ENCODE measurements at places on chromosomes 1 and 21.

DNA sequence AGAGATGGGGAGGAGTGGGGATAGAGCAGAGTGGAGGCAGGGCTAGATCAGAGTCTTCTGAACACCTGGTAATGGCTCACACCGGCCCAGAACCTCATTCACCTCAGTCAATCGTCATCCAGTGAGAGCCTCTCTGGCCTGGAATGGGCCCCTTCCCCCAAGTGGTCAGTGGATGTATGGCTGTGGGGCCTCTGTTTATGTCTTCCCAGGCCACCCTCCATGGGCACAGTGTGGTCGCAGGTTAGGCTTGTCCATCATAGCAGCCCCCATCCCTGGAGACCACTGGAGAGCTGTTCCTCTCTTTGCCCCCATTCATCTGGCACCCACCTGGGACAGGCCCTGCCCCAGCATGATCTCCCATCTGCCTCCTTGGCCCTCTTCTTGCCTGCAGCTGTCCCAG, 29.6 kb upstream of the TENT5C start:
- no peak for DNase-seq

DNA sequence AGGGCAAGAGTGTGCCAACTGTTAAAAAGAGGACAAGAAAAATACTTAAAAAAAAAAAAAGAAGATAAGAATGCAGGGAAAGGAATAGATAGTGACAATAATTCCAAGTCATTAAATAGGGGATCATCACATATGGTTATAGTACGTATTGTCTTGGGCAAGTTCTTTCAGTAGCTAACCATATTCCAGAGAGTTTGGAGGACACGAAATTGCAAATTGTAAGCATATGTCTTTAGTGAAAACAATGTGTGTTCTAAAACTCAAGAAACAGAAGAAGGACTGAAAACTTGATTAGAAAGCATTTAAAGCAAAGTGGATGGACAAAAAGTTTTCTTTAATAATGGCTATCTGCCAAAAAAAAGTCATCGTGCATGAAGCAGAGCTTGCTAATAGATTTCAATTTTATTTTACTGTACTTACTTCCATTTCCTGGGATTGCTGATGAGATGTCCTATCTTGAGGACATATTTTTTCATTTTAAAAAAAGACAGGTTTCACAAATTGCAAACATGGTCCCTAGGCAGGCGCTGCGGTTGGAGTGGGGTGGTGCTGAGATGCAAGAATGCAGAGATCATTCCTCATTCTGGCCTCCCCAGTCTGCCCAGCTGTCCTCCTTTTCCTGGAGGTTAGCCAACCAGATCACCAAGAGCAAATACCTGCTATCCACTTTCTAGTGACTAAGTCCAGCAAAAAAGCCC, 11.9 kb downstream of the TSPAN2 start:
- peak; percentile 83 for DNase-seq

GRCh38 chr21:25885880-25886279, 151.1 kb downstream of the GABPA start:
- no peak for DNase-seq

DNA sequence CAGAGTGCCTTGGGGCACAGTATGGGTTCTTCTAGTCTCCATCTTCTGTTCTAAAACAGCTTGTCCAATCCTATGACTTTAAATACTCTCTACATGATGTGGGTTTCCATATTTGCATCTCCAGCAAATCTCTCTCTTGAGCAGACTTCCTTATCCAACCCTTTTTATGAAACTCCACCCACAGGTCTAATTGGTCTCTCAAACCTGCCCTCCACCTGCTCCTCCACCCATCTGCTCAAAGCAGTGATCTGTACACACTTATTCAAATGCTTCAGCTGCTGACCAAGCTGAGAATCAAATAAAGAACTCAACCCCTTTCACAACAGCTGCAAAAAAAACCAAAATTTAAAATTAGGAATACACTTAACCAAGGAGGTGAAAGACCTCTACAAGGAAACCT, 11.5 kb downstream of the MCOLN2 start:
- peak; percentile 31 for DNase-seq

- no peak for DNase-seq
Observed at GRCh38 chr1:50631161-50631560, 207.9 kb upstream of the DMRTA2 start.

GRCh38 chr1:156281281-156281680, 1.3 kb downstream of the SMG5 start:
- peak; percentile 89 for DNase-seq

- peak; percentile 93 for DNase-seq
Observed at GRCh38 chr1:111463029-111463683, 10.6 kb upstream of the C1orf162 start.

- no peak for DNase-seq
Observed at GRCh38 chr1:114114185-114115094, 39.2 kb downstream of the SYT6 start.

DNA sequence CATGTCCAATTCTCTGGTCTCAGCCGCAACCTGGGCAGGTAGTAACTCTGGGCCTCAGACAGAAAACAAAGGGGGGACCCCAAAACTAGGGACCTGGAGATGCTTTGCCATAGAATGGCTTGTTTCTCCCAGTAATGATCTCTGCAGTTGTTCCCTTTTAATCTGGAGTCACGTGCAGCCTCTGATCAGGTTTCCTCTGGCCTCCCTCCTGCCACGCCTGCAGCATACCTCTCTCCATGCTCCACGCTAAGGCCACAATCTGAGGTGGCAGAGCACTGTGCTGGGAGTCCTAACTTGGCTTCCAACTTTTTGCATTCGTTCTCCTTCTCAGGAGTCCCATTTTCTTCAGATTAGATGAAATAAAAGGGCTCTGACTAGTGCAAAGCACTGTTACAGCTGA, 1.9 kb downstream of the PABPC4 start:
- DNase-seq: peak; percentile 67

DNA sequence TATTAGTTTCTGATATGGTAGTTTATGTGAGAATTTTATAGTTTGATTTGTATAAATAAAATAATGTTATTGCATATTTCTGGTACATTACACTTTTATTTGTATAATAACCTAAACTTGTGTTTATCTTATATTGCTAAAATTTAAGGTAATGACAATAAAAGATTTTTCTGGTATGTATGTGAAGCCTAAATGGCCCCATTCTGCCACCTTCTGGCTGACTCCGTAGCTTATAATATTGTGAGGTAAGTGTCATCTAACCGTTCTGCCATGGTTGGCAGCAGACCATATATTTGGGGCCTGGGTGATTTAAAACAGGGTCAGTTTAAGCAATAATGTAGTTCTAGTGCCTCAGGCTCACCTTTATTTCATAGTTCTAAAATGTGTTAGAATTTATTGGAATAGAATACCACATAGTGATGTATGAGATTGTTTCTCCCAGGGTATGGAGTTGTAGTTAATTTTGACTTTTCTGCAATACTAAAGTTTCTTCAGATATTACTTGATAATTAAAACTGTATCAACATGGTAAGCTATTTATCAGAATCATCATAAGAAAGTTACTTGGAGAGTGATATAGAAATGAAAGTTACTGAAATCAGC, 21.2 kb upstream of the PRKACB start:
- peak; percentile 67 for DNase-seq

GRCh38 chr1:2468041-2468472, 8.0 kb upstream of the PLCH2 start:
- DNase-seq: peak; percentile 51

DNA sequence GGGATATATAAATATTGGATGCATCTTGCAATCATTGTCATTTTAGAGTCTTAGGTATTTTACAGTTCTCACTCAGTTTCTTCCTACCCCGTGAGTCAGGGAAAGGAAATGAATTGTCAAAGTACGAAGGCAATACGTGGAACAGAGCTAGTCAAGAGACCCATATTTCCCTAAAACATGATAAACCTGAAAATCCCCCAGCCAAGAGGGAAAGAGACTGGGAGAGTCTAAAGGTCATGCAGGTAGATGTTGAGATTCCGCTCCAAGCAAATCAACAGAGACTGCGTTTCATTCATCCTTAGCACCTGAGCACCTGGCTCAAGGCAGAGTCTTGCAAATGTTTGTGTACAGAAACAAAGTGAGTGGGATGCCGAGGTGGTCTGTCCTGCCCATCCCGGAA, 58.0 kb downstream of the SH3GLB1 start:
- DNase-seq: no peak

DNA sequence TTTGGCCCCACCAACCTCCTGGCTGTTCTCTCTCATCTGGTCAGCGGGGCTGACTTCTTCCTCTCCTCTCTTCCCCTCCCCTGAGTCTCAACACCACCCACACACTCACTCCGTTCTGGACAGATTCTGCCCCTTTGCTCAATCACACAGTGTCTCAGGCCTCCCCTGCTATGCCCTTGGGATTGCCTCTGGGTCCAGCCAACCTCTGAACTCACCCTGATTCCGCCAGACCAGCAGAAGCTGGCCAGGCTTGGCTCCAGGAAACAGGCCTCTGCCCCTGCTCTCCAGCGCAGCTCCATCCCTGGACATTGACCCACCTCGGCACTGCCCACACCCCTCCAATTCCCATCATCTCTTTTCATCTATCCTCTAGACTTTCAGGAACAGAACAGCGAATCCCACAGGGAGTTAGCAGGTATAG, 22.1 kb downstream of the AHDC1 start:
- DNase-seq: no peak

DNA sequence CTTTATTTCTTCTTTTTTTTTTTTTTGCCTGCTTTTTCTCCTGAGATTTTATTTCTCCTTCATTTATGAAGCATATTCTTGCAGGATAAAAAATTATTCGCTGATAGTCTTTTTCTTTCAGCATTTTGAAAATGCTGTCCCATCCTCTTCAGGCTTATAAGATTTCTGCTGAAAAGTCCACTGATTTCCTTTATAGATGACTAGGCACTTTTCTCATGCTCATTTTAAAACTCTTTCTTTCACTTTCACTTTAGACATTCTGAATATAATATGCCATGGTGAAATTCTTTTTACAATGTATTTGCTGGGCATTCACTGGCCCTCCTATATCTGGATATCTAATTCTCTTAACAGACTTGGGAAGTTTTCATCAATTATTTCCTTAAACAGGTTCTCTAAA, 25.5 kb upstream of the GTF2B start:
- no peak for DNase-seq

DNA sequence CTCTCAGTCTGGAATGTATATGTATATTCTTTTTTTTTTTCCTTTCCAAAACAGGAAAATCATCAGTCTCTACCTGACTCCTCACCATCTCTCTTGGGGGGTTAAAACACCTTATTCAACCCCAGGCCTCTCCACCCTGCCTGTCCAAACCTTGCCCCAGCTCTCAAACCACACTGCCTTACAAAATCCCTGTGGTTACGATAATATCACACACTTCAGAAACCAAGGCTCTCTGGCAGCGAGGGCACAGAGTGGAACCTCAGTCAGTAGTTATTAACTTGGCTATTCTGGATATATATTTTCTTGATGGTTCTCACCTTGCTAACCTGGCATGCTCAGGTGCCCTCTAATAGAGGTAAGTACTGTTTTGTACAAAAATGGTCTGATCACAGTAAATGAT, 24.7 kb downstream of the KIAA0040 start:
- no peak for DNase-seq

DNA sequence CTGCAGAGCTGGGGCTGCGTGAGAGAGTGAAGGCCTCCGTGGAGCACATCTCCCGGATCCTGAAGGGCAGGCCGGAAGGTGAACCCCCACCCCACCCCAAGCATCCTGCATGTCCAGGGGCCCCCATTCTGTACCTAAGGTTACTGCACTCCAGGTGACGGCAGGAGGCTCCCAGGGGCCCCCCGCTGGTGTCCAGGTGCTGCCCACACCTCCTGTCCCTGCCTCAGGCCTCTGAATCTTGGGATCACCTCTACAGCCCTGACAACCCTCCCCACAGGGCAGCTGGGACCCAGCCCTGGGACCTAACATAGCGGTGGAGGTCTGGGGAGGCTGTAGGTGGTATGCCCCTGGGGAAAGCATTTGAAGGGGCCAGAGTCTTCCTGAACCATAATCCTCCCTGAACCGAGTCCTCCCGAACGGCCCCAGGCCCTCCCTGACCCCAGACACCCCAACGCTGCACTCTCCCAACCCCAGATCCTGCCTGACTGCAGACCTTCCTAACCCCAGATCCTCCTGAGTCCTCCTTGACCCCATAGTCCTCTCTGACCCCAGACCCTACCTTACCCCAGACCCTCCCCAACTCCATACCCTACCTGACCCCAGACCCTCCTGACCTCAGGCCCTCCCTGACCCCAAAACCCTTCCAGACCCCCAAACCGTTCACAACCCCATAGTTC, 33.5 kb downstream of the TRIM11 start:
- no peak for DNase-seq

DNA sequence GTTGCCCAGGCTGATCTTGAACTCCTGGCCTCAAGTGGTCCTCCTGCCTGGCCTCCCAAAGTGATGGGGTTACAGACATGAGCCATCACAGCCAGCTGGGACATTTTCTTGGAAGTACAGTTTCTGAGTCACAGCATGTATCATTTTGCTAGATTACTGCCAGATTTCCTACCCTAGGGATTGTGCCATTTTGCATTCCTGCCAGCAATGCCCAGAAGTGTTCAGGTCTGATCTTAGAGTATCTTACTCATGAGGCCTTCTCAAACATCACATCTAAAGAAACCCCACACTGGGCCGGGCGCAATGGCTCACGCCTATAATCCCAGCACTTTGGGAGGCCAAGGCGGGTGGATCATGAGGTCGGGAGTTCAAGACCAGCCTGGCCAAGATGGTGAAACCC, 10.2 kb downstream of the BMP8A start:
- DNase-seq: peak; percentile 66

GRCh38 chr1:23357138-23357908, 12.3 kb downstream of the ZNF436 start:
- peak; percentile 69 for DNase-seq
